Astrocyte (in vitro differentiated cells and primary cell): ENCODE measurements at places on chromosomes 2 and 18. TPM values are rescaled to one million over a fixed set of nuclear protein-coding genes. Genes with fewer than 3 reads are reported as not detected.

DNA sequence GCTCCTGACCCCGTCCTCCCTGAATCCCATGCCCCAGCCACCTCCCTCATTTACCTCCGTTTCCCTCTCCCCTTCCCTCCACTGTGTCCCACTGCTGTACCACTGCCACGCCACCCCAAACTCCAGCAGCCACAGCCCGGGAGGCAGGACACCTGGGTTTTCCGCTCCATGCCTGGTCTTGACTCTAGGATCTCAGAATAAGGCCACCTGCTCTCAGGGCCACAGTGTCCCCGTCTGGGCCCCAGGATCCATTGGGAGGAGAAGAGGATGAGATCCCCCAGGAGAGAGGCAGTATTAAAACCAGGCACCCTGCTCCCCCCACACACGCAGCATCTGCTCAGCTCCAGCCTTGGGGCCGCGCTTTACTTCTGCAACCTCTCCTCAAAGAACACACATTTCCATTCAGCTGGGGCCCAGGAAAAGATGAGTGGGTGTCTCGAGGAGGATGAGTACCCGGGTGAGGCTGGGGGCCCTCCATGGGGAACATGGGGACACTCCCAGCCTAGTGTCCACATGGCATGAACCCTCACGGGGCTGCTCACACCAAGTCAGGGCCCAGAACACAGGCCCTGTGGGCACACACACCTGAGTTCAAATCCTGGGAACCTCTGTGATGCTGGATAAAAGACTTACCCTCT is 32.8 kb upstream of the TNS1 start:
- no peaks in the 10 kb centered on the region for H3K36me3 ChIP-seq
- no peak overlapping the region for H3K4me3 ChIP-seq
- no peak overlapping the region for H3K27ac ChIP-seq
- H3K4me1 ChIP-seq = peaks cover 10% of the 10 kb centered on the region

GRCh38 chr2:21836261-21836660 is 712.5 kb downstream of the TDRD15 start:
- no peak overlapping the region for H3K4me3 ChIP-seq
- H3K4me1 ChIP-seq = peaks cover 3% of the 10 kb centered on the region
- no peak overlapping the region for H3K27ac ChIP-seq
- no peak for DNase-seq

DNA sequence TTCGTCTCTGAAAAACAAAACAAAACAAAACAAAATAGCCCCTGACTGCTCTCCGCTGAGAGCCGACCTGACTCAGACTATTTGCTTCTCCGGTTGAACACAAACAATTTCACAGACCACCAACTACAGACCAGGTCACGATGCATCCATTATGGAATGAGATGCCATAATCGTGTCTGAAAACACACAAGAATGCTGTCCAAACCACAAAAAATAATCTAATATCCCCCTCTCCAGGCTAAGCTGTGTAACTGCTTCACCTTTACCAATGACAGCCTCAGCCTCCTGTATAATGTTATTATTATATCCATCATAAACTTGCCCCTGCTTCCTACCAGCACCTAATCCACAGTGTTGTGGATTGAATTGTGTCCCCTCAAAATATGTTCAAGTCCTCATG is 114.7 kb downstream of the DNAH6 start:
- peak; percentile 56 for DNase-seq
- no peaks in the 10 kb centered on the region for H3K4me1 ChIP-seq
- no peak overlapping the region for H3K27ac ChIP-seq
- H3K36me3 ChIP-seq = no peaks in the 10 kb centered on the region

GRCh38 chr2:12412898-12413305 is 303.8 kb upstream of the TRIB2 start:
- H3K4me1 ChIP-seq = peaks cover 11% of the 10 kb centered on the region
- H3K36me3 ChIP-seq = no peaks in the 10 kb centered on the region
- no peak overlapping the region for H3K27ac ChIP-seq
- H3K27me3 ChIP-seq = no peaks in the 10 kb centered on the region
- H3K4me3 ChIP-seq = no peak overlapping the region
- DNase-seq = peak; percentile 70

GRCh38 chr2:175008009-175008408 is 2.8 kb upstream of the CHN1 start:
- H3K27me3 ChIP-seq = peaks cover 32% of the 10 kb centered on the region
- no peaks in the 10 kb centered on the region for H3K36me3 ChIP-seq
- no peak overlapping the region for H3K4me3 ChIP-seq
- H3K4me1 ChIP-seq = no peaks in the 10 kb centered on the region
- H3K27ac ChIP-seq = no peak overlapping the region

FTCDNL1 gene
- total RNA-seq = 0.45 and 0.48 TPM in 2 replicates

OTOS gene
- total RNA-seq = not detected in 2 replicates
